ENCODE measurements at places on chromosomes 3 and 15.

GRCh38 chr15:49174902-49175301, 4.9 kb downstream of the GALK2 start:
- no peak for DNase-seq

DNA sequence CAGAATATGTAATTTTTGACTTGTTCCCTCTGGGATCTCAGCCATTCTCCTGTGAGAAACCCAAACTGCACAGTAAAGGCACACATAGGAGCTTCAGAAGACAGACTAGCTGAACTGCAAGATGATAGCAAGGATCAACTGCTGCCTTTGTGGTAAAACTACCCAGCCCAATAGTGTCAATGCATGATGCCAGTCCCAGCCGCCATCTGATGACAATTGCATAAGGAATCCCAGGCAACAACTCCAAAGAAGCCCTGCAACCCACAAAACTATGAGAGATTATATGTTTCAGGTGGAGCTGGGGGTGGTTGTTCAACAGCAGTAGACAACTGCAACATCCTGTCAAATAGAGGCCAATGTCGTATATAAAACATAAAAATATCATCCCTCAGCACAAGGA, 192.4 kb upstream of the ARPP21 start:
- DNase-seq, result no peak

- DNase-seq, result no peak
Observed at GRCh38 chr3:18092726-18093125, 332.4 kb downstream of the SATB1 start.

GRCh38 chr15:42846647-42847046, 73.9 kb downstream of the TTBK2 start:
- DNase-seq, result no peak

GRCh38 chr3:170076715-170077238, 39.0 kb downstream of the GPR160 start:
- no peak for DNase-seq

DNA sequence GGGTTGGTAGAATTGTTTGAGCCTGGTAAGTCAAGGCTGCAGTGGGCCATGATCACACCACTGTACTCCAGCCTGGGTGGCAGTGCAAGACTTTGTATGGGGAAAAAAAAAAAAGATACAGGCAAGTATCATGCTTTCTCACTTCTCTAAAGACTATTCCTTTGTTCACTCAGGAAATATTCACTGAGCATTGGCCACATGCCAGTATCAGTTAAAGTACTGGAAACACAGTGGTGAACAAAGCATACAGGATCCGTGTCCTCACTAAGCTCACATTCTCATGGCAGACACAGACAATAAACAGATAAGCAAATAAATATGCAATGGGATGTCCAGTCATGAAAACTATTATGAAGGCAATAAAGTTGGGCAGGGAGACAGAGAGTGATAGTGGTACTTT, 5.1 kb upstream of the MTHFS start:
- no peak for DNase-seq

DNA sequence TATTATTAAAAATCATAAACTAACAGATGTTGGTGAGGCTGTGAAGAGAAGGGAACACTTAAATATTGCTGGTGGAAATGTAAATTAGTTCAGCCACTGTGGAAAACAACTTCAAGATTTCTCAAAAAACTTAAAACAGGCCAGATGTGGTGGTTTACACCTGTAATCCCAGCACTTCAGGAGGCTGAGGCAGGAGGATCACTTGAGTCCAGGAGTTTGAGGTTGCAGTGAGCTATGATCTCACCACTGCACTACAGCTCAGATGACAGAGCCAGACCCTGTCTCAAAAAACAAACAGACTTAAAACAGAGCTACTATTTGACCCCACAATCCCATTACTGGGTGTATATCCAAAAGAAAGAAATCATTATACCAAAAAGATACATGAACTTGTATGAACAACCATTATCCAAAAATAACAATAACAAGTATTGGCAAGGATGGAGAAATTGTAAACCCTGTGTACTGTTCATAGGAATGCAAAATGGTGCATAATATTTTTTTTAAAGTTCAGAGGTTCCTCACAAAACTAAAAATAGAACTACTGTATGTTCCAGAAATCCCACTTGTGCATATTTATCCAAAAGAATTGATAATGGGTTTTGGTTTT, 25.5 kb downstream of the ZNF148 start:
- no peak for DNase-seq

DNA sequence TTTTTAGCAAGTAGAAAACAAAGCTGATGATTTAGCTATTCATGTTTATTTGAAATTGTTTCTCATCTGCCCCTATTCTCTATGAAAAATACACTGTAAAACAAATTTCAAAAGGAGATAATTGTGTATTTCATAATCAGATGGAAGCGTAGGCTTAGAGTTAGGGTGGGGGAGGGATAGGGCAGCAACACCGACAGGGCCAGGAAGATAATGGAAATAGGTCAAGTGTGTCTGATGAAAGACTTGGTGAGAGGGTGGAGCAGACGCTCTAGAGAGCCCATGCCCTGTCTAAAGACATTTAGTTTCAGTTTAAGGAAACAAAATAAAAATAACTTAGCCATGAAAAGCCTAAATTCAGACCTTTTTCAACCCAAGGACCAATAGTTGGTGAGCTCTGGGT, 51.6 kb upstream of the ARL6 start:
- no peak for DNase-seq

DNA sequence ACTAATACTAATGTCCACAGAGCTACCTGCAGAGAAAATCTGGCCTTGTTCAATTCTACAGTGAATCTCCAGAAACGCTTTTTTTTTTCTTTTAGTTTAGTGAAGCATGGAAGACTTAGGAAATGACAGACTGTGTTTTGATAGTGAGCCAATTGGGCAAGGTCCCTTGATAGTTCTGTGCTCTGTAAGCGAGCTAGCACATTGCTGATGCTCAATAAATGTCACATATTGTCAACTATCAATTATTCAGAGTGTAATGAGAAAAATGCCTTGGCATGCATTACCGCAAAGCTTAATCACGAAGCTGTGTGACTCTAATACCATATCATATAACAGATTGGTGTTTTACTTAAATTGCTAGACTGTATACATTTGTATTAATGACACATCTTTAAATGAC, 5.2 kb upstream of the C3orf85 start:
- DNase-seq, result no peak

DNA sequence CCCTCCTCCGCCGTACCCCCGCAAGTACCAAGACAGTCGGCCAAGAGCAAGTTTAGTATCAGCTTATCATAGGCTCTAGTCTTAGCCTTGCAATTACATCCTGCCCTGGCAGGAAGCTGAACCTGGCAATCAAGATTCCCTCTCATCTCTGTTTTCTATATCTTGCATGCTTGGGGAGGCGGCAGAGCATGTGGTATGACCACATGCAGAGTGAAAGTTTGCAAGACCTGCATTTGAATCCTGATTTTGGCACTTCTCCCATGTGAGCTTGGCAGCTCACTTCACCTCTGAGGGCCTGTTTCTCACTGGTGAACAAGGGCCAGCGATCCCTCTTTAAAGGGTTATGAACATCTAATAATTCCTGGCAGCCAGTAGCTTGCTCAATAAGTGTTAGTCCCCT, 106.1 kb upstream of the FRMD4B start:
- no peak for DNase-seq

- DNase-seq, result no peak
Observed at GRCh38 chr3:155431856-155432570, 138.5 kb upstream of the STRIT1 start.

- DNase-seq, result no peak
Observed at GRCh38 chr15:52789008-52789600, 1.0 kb downstream of the ONECUT1 start.

DNA sequence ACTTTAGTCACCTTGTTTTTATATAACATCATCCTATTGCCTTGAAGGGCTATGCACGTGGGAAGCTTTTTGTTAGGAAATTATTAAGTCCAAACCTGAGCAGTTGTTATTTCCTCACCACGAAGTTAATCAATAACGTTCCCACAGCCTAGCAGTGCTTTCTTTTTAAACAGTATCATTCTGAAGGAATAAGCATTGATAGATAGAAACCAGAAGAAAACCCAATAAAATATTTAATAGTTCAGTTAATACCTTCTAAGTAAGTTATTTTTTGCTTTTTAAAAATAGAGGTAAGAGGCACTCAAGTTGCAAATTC, 149.3 kb downstream of the KCNMB2 start:
- no peak for DNase-seq

- DNase-seq, result no peak
Observed at GRCh38 chr3:106824856-106825255, 552.4 kb upstream of the CCDC54 start.

DNA sequence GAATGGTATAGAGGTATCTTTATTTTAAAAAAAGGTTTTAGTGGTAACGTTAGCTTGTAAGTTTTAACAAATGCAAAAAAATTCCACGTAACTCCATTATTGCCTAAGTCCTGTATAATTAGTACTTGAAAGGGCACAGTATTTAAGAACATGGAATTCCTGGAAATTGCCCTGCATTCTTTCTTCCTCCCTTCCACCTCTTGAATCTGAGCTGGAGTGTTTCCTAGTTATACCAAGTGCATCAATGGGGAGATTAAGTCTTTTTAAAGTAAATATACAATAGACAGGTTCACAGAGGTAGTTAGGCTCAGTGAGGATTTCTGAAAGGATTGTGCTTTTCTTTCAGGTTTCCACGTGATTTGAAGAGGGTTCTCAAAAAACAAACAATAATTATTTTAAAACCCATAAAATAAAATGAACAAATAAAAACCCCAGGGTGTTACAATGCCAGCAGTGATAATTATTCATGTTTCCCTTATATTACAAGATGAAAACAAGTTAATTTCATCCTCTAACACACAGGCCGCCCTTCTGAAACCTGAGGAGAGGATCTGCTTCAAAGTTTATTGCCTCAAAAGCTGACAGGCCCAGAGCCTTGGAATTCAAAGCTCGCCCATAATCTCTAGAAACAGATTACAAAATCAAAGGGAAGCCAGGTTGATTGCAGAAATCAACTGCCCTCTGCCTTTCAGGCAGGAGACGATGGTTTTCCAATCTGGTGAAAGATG, 128.8 kb upstream of the LMOD3 start:
- DNase-seq, result no peak

DNA sequence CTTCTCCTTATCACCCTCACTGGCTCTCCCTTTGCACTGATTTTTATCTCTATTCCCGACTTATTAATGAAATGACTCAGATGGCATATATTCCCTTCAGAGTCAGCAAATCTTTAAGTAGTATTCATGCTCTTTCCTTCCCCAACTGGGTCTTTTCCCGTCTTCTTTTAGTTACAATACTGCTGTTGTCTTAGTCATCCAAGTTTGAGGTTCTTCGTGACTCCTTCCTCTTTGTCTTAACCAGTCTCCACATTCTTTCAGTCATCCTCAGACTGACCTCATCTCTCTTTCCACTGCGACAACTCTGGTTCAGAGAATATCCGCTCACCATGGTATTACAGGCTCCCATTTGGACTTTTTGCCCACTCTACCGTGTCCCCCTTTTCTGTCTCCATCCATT, 12.4 kb downstream of the WDR5B start:
- no peak for DNase-seq

- DNase-seq, result no peak
Observed at GRCh38 chr3:120773932-120774331, 31.4 kb downstream of the GTF2E1 start.

- DNase-seq, result no peak
Observed at GRCh38 chr3:120052677-120053076, 41.6 kb downstream of the GSK3B start.

All from keratinocyte (primary cell).